Hindlimb muscle (tissue), 1 donor: ENCODE measurements at places on chromosomes 4 and X. TPM values are rescaled to one million over a fixed set of nuclear protein-coding genes. Genes with fewer than 3 reads are reported as not detected.
A peak's percentile ranks its signal among the peaks of the same experiment; 100 is the strongest.

LINC00632 gene
- 5.9 TPM for polyA plus RNA-seq

- no peak for DNase-seq
Observed at GRCh38 chr4:39715788-39716187, 17.9 kb downstream of the UBE2K start.

DNA sequence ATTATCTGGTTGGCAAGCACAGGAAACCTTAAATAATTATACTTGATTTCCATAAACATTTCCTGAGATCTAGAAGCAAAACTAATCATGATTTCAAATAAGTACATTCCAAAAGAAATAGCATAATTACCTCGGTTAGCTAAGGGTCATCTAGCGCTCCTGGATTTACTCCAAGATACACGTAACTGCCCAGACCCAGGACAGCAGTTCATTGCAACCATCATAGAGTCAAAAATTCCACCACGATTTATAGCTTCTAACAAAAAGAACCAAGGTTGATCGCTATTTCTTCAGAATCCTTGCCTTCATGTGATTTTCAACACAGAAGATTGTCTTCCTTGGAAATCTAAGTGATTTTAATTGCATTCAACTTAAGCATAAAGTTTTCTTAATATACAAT, 1235.5 kb upstream of the TENM3 start:
- no peak for DNase-seq

- DNase-seq = no peak
Observed at GRCh38 chrX:71475785-71476540, 56.9 kb upstream of the OGT start.

GRCh38 chr4:22514001-22514400, 1.9 kb downstream of the ADGRA3 start:
- no peak for DNase-seq

- no peak for DNase-seq
Observed at GRCh38 chr4:183171484-183172267, 72.6 kb downstream of the WWC2 start.

DNA sequence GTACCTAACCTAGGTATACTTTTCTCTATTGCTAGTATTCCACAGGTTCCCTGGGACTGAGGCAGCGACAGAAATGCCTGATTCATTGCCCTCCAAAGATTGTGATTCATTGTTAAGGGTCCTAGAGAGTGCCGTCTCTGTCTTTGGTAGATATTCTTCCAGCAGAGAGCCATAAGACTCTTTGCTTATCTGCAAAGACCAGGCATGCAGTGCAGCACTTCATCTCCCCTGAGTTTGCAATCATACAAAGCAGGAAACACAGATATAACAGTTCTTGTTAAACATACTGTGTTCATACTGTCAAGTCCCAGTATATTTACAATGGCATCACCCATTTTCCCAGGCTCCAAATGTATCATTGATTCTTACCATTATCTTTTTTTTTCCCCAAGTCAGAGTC, 47.7 kb downstream of the KLF8 start:
- no peak for DNase-seq

DNA sequence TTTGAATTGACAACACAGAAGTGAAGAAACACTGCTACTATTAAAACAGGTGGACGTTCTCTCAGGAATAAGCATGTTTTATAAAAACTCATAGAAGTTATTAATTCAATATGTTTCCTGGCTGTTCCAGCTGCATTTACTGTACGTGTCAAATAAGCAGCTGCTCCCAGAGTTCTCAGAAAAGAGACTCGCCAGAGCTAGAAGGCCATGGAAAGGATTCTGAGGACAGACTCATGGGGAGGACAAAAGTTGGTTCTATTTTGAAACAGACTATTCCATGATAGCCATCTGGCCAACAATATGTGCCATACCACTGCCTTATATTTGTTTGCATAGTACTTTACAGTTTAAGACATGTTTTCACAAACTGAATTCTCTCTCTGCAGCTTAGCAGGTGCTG, 136.5 kb downstream of the NR3C2 start:
- peak; percentile 59 for DNase-seq
